A549 treated with GW870086 at 1 μM for 4 hours (cell line): ENCODE measurements at places on chromosomes 3 and 15. TPM values are rescaled to one million over a fixed set of nuclear protein-coding genes. Genes with fewer than 3 reads are reported as not detected.

Gene CCDC71
- total RNA-seq, result 11.0 to 14.9 TPM (median 12.2 TPM) in 5 replicates

Gene NPHP3
- total RNA-seq, result 7.5 to 11.0 TPM (median 9.6 TPM) in 5 replicates

Gene RARRES1
- 7.6 to 13.8 TPM (median 10.2 TPM) in 5 replicates for total RNA-seq

Gene CFAP20DC
- total RNA-seq, result 1.5 to 3.2 TPM (median 2.6 TPM) in 5 replicates

Gene LAMB2
- total RNA-seq, result 86.4 to 110 TPM (median 98.1 TPM) in 5 replicates

Gene RLBP1
- total RNA-seq, result not detected in 5 replicates

Gene UROC1
- total RNA-seq, result not detected in 5 replicates

Gene UBE2E2
- total RNA-seq, result 40.0 to 49.9 TPM (median 45.4 TPM) in 5 replicates
